Stimulated activated CD4-positive, alpha-beta T cell treated with anti-CD3 and anti-CD28 coated beads, Interleukin-15, amount 100 ng/mL, for 1 hour (primary cell): ENCODE measurements at places on chromosomes 5 and 9.
A peak's percentile ranks its signal among the peaks of the same experiment; 100 is the strongest.

GRCh38 chr5:122516432-122516743, 204.4 kb downstream of the SNCAIP start:
- DNase-seq: no peak

DNA sequence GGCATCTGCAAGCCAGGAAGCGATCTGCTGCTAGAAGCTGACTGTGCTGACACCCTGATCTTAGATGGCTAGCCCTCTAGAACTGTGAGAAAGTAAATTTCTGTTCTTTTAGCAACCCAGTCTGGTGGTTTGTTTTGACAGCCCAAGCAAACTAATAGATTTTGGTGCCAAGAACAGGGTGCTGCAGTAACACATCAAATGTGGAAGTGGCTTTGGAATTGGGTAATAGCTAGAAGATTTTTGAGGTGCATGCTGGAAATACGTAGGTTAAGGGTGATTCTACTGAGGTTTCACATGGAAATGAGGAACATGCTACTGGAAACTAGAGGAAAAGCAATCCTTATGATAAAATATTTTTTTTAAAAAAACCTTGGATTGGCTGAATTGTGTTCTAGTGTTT, 153.5 kb upstream of the SH3GL2 start:
- DNase-seq: no peak

- DNase-seq: no peak
Measured at GRCh38 chr5:42636425-42636824, 120.2 kb upstream of the CCDC152 start.

DNA sequence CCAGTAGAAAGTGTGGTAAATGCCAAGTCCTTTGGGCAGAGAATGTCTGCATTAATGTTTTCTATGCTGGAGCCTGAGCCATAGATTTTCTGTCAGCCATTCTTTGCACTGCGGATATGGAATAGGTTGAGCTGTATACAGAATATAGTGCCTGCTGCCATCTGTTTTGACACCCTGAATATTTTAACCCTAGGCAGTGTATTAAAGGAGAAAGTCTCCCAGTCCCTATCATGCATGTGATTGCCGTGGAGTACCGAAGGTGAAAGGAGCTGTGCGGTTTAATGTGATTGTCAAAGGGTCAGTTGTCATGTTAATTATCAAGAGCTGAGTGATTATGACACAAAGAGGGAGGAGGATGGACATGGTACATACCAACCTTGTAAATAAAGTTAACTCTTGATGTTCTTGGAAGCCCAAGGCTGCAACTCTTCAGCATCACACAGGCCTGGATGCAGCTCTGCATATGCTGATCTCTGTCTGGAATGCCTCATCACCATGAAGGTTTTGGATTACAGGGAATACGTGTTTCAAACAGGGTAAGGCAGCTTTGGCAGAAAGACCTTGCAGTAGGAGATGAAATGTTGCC, 247.1 kb upstream of the ELAVL2 start:
- DNase-seq: no peak

GRCh38 chr9:131101207-131101964, 5.1 kb downstream of the AIF1L start:
- DNase-seq: no peak

- DNase-seq: no peak
Measured at GRCh38 chr9:6870650-6871477, 113.1 kb downstream of the KDM4C start.

GRCh38 chr9:35533398-35533797, 43.5 kb downstream of the RUSC2 start:
- no peak for DNase-seq

DNA sequence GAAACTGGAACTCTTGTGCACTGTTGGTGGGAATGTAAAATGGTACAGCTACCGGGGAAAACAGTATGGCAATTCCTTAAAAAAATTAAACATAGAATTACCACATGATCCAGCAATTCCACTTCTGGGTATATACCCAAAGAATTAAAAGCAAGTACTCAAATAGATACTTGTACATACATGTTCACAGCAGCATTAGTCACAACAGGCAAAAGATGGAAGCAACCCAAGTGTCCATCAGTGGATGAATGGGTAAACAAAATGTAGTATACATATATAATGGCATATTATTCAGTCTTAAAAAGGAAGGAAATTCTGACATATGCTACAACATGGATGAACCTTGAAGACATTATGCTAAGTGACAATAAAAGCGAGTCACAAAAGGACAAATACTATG, 7.4 kb upstream of the SLC22A5 start:
- DNase-seq: no peak

GRCh38 chr5:175714479-175715085, 56.7 kb downstream of the HRH2 start:
- no peak for DNase-seq

DNA sequence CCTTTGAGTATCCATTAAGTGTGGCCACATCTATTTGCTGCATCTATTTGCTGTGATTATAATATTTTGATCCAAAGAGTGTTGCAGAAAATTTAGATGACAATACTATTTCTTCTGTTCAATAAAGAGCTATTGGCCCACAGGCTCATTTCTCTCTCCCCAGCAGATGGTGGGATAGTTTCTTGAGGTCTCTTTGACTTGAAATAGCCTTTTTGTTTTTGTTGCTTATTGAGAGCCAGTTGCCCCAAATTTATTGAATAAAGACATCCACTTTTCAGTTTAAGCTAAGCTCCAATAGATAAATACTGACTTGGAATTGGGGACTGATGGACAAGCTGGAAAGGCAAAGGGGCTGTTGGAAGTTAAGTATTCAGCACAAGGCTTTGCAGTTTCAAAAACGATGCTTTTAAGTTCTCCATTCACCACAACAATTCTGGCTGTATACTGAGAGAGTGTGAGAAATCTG, 290.1 kb upstream of the MPDZ start:
- DNase-seq: no peak

GRCh38 chr5:55820488-55820887, 30.7 kb upstream of the IL31RA start:
- no peak for DNase-seq

GRCh38 chr9:120261419-120261818, 318.5 kb downstream of the CDK5RAP2 start:
- DNase-seq: no peak

- DNase-seq: no peak
Measured at GRCh38 chr5:112757468-112758208, 20.0 kb downstream of the APC start.

DNA sequence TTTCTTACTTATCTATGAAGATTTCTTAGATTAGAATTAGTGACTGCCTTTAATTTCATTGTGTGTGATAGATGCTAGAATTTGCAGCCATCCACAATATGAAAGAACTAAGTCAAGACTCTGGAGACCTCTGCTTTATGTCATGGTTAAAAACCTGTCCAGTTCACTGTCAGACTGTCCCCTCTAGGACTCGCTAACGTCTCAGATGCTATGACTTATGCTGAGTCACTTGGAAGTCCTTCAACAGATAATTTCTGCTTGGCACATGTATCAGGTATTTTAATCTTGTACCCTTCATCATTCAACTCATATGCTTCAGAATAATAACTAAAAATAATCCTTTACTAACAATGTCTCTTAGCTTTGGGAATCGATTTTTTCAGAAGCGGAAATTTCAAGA, 230.5 kb upstream of the DMAC1 start:
- no peak for DNase-seq

GRCh38 chr5:72046106-72046505, 61.2 kb upstream of the MAP1B start:
- DNase-seq: no peak

GRCh38 chr5:57531333-57531732, 48.7 kb upstream of the ACTBL2 start:
- no peak for DNase-seq

- DNase-seq: no peak
Measured at GRCh38 chr5:142600611-142601358, 85.1 kb downstream of the FGF1 start.

DNA sequence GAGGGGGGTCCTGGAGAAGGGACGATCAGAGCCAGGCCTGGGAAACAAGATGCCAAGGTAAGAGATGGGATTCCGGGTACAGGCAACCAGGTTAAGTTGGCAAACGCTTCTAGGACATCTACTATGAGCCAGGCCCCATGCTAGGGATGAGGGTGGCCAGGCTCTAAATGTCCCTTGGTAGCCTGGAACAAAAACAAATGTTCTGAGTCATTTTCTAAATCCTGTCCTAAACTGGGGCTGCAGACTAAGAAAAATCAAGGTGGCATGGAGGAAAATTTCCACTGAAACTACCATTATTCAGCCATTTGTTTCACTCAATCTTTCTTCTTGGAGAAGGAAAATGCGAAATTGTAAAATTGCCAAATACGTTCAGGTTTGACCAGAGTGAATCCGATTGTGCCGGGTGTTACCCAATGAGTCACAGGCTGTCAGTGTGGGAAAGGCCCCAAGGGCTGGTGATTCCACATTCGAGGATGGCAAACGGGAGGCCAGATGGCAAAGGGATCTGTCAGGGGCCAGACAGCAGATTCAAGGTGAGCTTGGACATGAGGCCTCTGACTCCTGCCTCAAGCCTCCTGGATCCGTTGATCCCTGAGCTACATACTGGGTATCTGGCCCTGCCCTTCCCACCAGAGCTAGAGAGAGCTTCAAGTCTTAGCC, 57.6 kb downstream of the PAX5 start:
- no peak for DNase-seq

DNA sequence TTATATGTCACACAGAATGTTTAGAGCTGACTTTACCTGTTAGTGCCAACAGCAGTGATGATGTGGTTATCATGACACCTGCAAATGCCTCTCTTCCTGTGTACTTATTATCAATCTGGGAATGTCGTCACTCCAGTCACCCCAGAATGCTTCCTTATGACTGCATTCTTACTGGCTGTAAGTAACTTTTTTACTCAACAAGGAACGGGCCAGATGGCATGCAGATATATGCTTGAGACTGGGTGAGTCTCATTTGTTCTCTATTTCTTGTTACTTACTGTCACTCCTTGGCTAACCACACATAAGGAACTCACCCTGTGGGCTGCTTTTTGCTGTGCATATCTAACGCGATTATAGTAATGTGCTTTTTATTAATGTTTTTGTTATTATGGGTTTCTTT, 385.5 kb upstream of the MEF2C start:
- DNase-seq: no peak

- no peak for DNase-seq
Measured at GRCh38 chr5:83946516-83946915, 225.9 kb upstream of the HAPLN1 start.

GRCh38 chr5:67339219-67339767, 142.7 kb upstream of the CD180 start:
- no peak for DNase-seq

- no peak for DNase-seq
Measured at GRCh38 chr9:2086971-2087370, 71.8 kb downstream of the SMARCA2 start.

GRCh38 chr5:79236362-79236969, 535 bp downstream of the JMY start:
- DNase-seq: peak; percentile 15

DNA sequence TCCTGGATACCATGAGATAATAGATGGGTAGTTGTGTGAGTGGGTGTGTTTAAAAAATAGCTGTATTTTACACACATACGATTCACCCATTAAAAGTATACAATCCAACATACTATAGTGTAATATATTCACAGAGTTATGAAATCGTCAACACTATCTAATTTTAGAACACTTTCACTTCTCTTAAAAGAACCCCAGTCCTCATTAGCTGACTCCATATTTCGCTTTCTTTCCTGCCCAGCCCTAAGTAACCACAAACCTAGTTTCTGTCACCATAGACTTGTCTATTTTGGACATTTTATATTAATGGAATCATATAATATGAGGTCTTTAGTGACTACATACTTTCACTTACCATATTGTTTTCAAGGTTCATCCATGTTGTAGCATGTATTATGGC, 63.8 kb upstream of the S1PR3 start:
- DNase-seq: no peak

GRCh38 chr9:133760713-133761290, 22.6 kb upstream of the SARDH start:
- no peak for DNase-seq

GRCh38 chr5:145429170-145429569, 406.0 kb downstream of the PRELID2 start:
- DNase-seq: no peak

DNA sequence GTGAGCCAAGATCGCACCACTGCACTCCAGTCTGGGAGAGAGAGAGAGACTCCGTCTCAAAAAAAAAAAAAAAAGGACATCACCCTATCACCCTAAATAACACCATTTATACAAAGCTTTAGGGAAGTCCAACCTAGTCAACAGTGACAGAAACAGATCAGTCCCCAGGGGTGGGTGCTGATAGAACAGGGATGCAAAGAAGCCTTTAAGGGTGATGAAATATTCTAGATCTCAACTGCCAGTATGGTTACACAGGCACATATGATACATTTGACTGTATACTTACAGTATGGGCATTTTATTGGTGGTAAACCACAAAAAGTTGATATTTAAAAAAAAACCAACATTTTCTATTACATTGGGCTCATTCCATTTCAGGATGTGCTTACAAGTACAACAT, 4.8 kb downstream of the RETREG1 start:
- no peak for DNase-seq

DNA sequence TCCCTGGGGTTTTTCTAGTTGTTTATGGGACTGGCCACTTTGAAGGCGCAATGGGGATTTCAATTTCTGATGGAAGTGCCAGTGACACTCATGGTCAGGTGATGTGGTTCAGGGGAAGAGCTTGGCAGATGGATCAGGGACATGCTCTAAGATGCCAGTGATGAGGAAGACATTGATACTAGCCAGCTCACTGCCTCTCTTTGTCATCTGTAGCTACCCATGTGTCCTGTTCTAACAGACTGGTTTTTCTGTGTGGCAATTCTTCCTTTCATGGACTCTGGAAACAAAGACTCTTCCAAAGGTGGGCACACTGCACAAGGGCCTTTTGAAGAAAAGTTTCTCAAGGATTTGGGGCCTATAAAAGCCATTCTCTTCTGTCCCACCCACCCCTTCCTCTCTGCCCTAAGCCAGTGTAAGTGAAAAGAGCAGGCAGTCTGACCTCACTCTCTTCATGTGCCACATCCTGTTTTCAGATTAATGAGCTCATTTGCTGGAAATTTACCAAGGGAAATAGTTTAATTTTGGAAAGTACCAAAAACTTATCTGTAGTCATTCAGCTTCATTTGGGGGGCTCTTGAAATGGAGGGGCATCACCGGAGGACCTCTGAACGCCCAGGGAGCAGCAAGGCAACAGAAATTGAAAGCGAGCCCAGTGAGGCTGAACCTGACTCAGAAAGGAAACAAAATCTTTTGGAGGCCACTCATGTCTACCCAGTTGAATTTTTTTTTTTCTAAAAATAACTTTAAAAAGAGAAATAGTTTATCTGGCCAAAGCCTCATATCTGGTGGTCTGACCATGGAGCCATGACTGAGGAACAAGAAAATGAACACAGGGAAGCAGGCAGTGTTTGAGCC, 4.9 kb upstream of the TRAF1 start:
- DNase-seq: no peak

DNA sequence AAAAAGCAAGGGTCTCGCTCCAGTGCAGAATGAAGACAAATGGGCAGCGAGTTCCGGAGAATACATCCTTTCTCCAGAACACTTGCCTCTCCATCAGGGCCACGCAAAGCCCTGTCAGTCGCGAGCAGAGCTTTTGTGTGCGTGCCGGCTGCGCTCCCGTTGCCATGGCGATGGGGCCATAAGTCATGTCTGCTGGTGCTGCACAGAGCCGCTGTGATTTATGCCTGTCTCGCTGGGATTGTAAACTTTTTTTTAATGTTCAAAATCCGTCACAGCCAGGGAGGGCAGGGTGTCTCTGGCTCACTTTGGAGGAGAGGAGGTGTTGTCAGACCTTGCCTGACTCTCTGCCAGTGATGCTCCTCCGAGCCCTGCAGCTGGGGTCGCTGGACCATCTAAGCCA, 272.7 kb downstream of the TRIM32 start:
- no peak for DNase-seq
